ENCODE measurements at places on chromosomes 12 and 14. TPM values are rescaled to one million over a fixed set of nuclear protein-coding genes. Genes with fewer than 3 reads are reported as not detected.

DNA sequence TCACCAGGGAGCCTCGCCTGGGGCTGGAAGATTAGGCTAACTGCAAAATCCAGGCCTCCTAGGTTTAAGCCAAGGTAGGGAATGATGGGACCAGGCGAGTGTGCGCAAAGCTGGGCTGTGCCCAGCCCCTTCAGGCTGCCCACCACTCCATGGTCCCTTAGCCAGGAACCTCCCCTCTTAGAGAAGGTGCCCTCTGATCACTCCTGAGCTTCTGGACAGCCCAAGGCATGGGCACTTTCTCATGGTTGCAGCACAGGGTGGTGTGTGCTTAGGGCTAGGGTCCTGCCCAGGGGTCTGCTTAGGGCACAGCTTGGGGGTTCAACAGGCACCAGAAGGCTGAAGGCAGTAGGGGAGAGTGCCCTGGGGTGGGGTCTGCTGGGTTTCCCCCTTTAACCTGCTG is 69.0 kb downstream of the PRIMA1 start:
- no peak overlapping the region for H3K4me3 ChIP-seq
- H3K27me3 ChIP-seq: peaks cover 11% of the 10 kb centered on the region
- H3K27ac ChIP-seq: no peak overlapping the region
- DNase-seq: no peak
- no peaks in the 10 kb centered on the region for H3K36me3 ChIP-seq

GRCh38 chr12:95590775-95591174 is 39.5 kb upstream of the USP44 start:
- H3K36me3 ChIP-seq: no peaks in the 10 kb centered on the region
- H3K4me3 ChIP-seq: no peak overlapping the region
- H3K27ac ChIP-seq: no peak overlapping the region
- H3K4me1 ChIP-seq: peaks cover 3% of the 10 kb centered on the region
- DNase-seq: no peak

- no peaks in the 10 kb centered on the region for H3K36me3 ChIP-seq
- H3K4me1 ChIP-seq: no peaks in the 10 kb centered on the region
- no peak overlapping the region for H3K4me3 ChIP-seq
- H3K27ac ChIP-seq: no peak overlapping the region
- H3K27me3 ChIP-seq: no peaks in the 10 kb centered on the region
- DNase-seq: no peak
These were observed 240.9 kb upstream of the PDE3A start for GRCh38 chr12:20127413-20127812.

DNA sequence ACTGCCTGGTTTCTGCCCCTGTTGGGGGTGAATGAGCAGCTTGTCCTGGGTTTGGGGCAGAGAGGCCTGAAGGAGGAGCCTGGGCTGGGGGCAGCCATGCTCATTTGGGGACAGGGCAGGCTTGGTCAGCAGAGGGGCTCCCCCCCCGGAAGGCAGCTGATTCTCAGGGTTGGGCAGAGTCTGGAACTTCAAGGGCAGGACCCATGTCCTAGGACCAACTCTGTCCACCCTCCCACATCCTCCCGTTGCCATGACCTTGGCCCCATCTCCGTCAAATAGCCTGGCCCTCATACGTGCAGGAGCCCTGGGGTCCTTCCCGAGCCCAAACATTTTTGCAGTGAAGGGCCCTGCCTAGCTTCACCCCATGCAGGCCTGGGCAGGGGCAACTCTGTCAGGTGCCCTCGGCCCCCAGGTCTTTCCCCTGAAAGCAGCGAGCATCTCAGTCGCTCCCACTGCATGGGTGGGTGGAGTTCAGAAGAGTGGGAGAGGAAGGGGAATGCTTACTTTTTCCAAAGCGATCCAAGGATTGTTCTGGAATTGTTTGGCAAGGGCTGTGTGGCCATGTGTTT is 32.6 kb downstream of the TNFAIP2 start:
- H3K36me3 ChIP-seq: no peaks in the 10 kb centered on the region
- H3K27me3 ChIP-seq: no peaks in the 10 kb centered on the region
- H3K4me1 ChIP-seq: peaks cover 62% of the 10 kb centered on the region
- DNase-seq: no peak
- no peak overlapping the region for H3K27ac ChIP-seq

DNA sequence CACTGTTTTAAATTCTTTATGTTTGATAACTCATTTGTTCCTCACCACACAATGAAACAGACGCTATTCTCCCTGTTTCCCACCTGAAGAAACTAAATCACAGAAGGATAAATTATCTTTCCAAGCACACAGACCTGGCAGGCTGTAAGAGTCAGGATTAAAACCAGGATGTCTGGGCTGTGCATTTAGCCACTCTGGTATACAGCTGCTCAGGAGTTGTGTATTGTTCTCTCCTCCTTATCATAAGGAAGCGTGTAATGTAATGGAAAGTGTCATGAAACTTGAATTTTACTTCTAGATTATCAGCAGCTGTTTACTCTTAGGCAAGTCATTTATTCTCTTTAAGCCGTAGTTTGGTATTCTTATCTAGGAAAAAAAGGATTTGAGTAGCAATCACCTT is 154.8 kb upstream of the LRIG3 start:
- no peak overlapping the region for H3K4me3 ChIP-seq
- DNase-seq: no peak
- no peaks in the 10 kb centered on the region for H3K36me3 ChIP-seq
- H3K4me1 ChIP-seq: peaks cover 61% of the 10 kb centered on the region

GRCh38 chr12:64608901-64609535 is 1.3 kb upstream of the RASSF3 start:
- H3K4me1 ChIP-seq: peaks cover 47% of the 10 kb centered on the region
- no peaks in the 10 kb centered on the region for H3K27me3 ChIP-seq
- no peaks in the 10 kb centered on the region for H3K36me3 ChIP-seq
- H3K27ac ChIP-seq: peak overlapping the region; percentile 88

DNA sequence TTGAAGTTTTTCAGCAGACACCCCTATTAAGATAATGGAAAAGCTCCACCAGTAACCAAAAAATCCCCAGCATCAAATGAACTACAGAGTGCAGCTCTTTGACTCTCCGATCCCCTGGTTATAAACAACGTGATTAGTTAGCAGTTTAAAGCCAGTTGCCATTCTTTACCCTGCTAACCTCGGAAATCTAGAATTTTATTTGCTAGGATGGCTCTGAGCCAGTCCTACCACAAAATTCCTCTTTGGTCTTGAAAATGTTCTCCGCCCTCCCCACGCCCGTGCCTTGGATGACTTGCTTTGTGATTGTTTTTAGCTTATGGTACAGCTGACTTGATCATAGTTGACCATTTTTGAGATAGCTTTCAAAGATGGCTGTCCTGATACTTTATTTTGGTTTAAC is 1.2 kb downstream of the KLHDC2 start:
- DNase-seq: no peak
- H3K4me1 ChIP-seq: peaks cover 19% of the 10 kb centered on the region
- H3K27me3 ChIP-seq: no peaks in the 10 kb centered on the region
- peak overlapping the region; percentile 87 for H3K4me3 ChIP-seq
- H3K36me3 ChIP-seq: no peaks in the 10 kb centered on the region

DNA sequence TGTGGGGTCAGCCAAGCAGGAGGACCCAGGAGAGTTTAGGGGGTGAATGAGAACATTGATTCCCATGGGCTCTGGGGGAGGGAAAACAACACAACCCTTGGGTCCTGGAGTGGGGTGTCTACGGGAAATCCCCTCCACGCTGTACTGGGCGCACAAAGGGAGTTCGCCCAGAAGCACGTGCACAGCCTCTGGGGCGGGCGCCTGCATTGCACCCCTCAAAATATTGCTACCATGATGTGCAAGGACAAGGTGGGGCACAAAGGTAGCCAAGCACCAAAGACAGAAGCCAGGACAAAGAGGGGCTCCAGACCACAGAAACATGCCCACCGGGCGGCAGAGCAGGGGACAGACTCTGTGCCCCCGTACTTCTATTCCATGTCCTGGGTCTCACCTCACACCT is 74.9 kb upstream of the EIF5 start:
- no peak overlapping the region for H3K27ac ChIP-seq
- no peaks in the 10 kb centered on the region for H3K36me3 ChIP-seq
- H3K4me3 ChIP-seq: no peak overlapping the region
- H3K4me1 ChIP-seq: peaks cover 5% of the 10 kb centered on the region
- H3K27me3 ChIP-seq: peaks cover 4% of the 10 kb centered on the region
- DNase-seq: no peak

DNA sequence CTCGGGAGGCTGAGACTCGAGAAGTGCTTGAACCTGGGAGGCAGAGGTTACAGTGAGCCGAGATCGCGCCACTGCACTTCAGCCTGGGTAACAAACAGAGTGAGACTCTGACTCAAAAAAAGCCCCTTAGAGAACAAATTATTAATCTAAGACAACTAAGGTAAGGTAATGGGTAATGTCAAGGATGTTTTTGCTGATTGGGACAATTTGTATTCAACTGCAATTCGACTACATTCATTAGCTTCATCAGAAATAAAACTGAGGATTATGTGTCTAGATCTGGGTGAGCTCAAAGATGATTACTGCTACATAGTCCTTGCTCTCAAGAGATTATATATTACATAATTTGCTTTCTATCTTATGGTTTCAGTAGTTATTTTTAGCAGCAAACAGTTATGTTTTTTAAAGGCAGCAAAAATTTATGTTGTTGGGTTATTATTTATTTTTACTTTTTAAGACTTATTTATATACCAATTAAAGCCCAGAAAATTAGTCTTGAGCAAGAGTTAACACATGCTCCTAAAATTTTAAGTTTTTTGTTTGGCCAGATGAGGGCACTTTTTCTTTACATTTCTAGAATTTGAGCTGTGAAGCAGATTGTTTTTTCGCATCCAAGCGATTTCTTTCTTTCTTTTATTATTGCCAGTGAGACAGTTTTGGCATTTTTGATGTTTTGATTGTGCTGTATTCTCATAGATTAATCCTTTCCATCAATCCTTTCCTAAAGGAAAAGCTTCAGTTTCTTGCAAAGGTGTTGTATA is 52.3 kb downstream of the PLEKHA5 start:
- no peak overlapping the region for H3K4me3 ChIP-seq
- H3K27me3 ChIP-seq: no peaks in the 10 kb centered on the region
- no peak for DNase-seq
- no peak overlapping the region for H3K27ac ChIP-seq
- no peaks in the 10 kb centered on the region for H3K36me3 ChIP-seq

DNA sequence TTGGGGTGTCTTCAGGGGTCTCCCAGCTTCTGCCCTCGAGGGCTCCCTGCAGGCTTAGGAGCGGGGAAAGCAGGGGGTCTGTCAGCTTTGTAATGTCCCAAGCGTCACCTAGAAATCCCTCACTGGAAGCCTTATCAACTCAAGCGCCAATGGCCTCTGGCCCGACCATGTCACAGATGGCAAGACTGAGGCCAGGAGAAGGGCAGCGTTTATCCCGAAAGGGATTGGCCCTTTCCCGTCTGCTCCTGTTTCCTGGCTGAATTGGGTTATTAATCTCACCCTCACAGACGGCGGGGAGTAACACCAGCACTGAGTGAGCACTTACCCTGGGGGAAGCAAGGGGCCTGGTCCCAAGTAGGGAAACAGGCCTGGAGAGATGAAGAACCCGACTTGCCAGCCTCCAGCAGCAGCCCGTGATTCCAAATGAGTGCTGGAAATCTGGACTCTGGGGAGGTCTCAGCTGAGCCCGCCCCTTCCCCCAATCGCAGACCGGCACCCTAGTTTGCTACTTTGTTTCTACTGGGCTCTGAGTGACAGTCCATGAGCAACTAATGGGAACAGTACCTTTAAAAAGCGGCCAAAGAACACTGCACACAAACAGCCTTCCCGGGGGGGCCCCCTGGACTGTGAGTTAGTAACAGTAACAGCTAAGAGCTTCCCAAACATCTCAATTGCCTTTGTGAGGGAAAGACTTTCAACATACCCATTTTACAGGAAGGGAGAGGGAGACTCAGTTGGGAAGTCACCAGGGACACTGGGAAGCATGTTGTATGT is 2.1 kb upstream of the NCOR2 start:
- peak overlapping the region; percentile 78 for H3K27ac ChIP-seq
- no peak for DNase-seq
- no peaks in the 10 kb centered on the region for H3K27me3 ChIP-seq
- H3K4me1 ChIP-seq: peaks cover 33% of the 10 kb centered on the region
- H3K4me3 ChIP-seq: no peak overlapping the region

DNA sequence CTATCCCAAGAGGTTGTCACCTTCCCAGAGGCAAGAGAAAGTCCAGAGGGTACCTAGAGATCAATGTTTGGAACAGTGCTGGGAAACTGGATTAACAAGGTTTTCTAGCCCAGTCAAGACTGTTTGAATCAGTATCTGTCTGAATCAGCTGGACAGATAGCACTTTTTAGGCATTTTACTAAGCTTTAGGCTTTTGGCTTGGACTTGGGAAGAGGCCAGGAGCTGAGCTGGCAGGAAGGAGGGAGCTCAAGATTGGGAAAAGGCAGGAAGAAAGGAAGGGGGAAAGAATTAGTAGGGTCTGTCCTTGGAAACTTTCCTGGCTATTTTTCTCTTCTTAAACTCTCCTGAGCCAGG is 8.3 kb downstream of the IKZF4 start:
- H3K36me3 ChIP-seq: no peaks in the 10 kb centered on the region
- no peak overlapping the region for H3K4me3 ChIP-seq
- H3K27ac ChIP-seq: peak overlapping the region; percentile 47
- no peaks in the 10 kb centered on the region for H3K27me3 ChIP-seq
- H3K4me1 ChIP-seq: no peaks in the 10 kb centered on the region

DNA sequence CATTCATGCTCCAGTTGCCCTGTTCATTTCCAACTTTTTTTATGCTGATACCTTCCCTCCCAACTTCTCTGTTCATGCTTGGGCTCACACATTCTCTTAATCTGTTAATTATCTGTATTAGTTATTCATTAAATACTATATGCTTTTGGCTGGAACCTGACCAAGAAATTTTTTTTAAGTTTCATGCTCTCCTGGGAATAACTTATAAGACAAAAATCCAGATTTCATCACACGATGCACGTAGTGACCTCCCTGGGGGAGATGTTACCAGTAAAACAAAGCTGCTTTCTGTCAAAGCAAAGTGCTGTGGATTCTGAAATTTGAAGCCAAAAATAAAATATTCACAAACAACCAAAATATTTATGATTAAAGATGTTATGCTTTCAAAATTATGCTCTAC is 215.0 kb upstream of the USP15 start:
- no peaks in the 10 kb centered on the region for H3K27me3 ChIP-seq
- no peak overlapping the region for H3K27ac ChIP-seq
- no peaks in the 10 kb centered on the region for H3K36me3 ChIP-seq
- no peaks in the 10 kb centered on the region for H3K4me1 ChIP-seq
- H3K4me3 ChIP-seq: no peak overlapping the region

The GRIP1 gene
- total RNA-seq: 13.9 TPM

The CSRP2 gene
- 63.6 TPM for total RNA-seq
